ENCODE measurements at places on chromosomes 13 and 19. TPM values are rescaled to one million over a fixed set of nuclear protein-coding genes. Genes with fewer than 3 reads are reported as not detected.

GRCh38 chr13:78934336-78934735 lies 275.4 kb upstream of the OBI1 start:
- DNase-seq: no peak

FFAR1 gene
- 0.11 TPM for total RNA-seq

DNA sequence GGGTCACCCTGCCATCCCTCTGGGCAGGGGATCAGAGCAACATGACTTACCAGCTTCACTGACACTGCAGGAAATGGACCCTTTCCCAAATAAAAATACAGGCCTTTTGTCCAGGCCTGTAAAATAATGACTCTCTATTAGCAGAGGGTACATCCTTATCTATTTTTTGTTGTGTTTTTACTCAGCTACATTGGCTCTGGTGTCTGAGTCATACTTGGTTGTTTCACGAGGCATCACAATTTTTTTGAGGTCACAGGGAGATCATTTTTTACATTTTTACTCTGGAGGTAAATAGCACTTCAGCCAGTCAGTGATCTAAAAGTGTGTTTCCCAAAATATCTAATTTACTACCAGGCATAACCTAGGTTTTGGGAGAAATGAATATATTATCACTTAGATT lies 6.9 kb upstream of the HTR2A start:
- DNase-seq: no peak

PLPP2 gene
- 109 TPM for total RNA-seq

DNA sequence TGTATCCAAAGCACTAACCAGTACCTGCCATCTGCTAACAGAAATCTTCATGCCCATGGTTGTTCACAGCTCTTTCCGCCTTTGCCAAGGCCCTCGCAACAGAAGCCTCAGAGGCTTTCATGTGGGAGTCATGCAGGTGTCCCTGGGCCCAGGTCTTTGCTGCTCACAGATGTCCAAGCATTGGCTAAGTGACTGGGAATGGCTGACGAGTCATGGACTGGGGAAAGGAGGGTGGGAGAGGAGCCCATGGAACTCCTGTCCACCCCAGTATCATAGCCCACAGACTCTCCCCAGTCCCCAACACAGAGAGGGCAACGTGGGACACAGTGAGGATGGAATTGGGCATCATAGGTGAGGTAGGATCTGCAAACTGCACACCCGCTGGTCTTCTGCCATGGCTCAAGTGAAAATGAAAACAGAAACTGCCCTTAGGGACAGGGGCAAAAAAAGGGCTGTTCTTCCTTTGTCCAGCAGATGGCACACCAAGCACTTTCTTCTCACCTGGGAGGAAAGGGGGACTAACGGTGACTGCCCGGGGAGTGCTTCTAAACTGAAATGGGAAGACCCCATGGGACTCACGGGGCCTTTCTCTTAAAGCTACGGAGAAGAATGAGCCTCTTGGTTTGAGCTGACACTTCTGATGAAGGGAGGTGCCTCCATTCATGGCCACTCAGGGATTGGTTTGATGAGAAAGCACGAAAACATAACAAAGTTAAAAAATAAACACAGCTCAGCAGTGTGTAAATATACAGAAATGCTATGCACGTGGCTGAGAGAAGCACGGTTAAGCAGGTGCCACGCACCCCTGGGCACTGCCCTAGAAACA lies 11.1 kb upstream of the DHRS12 start:
- DNase-seq: peak; percentile 77

DNA sequence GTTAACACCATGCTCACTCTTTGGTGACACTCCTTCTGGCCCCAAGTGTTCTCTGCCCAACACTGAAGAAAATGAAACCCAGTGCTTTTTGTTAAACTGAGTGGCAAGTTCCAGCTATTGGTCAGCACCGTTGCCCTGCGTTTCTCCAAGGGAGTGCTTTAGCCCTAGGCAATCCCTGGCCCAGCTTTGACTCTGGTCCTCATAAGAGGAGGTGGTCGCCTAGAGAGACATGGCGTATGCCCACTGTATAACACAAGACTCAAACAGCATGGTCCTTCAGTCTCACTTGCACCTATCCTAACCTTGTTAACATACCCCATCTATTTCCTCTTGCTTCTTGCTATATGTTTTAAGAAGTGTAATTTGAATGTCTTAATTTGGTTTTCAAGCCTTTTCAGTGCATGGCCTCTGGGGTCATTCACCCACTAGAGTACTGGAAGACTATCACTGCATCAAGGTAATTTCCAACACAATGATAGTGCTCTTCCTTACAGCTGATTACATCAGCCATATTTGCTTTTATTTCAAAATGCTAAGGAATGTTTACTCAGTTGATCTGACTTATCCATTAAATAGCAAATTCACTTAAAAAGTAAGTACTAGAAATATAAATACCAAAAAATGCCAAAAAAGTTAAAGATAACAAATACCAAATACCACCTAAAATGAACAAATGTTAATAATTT lies 190.5 kb upstream of the SOX21 start:
- no peak for DNase-seq

DNA sequence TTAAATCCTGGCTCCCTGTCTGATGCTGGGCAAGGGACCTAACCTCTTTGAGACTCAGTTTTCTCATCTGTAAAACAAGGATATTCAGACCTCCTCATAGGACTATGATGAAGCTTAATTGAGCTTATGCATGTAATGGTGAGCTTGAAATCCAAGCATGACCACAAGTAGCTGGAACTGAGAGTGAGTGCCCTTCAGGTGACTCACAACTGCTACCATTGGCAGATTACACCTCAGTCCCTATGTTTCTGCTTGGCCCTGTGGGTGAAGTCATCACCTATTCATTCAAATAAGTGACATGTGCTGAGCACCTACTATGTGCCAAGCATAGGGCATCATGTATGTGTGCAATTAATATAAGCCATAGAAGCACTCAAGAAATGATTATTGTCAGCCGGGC lies 25.7 kb downstream of the NOVA2 start:
- no peak for DNase-seq

- DNase-seq: no peak
These were observed 88.1 kb downstream of the STOML3 start for GRCh38 chr13:38902551-38902950.

Data from left colon (tissue), 2 donors.